ENCODE measurements at places on chromosomes 13 and 19.

DNA sequence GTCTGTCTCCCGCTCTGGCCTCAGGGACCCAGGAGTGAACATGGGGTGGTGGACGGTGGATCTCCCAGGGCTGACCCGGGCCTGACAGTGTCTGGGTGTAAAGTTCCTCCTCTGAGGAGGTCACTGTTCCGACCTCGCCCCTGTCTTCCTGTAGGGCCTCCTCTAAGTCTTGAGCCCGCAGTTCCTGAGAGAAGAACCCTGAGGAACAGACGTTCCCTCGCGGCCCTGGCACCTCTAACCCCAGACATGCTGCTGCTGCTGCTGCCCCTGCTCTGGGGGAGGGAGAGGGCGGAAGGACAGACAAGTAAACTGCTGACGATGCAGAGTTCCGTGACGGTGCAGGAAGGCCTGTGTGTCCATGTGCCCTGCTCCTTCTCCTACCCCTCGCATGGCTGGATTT lies at the start of gene SIGLEC9:
Gene SIGLEC9 (plus strand): TSS at position 178 of the 400 bp plus-strand sequence. CDS start 69 bp downstream, at position 247.
- DNase-seq, result no peak

GRCh38 chr19:40279761-40280607 lies 5.2 kb downstream of the AKT2 start:
- DNase-seq, result no peak

DNA sequence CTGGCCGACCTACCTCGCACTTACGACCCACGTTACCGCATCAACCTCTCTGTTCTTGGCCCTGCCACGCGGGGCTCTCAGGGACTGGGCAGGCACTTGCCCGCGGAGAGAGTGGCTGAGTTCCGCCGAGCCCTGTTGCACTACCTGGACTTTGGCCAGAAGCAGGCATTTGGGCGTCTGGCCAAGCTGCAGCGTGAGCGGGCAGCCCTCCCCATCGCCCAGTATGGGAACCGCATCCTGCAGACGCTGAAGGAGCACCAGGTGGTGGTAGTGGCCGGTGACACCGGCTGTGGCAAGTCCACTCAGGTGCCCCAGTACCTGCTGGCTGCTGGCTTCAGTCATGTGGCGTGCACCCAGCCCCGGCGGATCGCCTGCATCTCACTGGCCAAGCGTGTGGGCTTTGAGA lies 4.2 kb downstream of the DHX34 start:
- no peak for DNase-seq

DNA sequence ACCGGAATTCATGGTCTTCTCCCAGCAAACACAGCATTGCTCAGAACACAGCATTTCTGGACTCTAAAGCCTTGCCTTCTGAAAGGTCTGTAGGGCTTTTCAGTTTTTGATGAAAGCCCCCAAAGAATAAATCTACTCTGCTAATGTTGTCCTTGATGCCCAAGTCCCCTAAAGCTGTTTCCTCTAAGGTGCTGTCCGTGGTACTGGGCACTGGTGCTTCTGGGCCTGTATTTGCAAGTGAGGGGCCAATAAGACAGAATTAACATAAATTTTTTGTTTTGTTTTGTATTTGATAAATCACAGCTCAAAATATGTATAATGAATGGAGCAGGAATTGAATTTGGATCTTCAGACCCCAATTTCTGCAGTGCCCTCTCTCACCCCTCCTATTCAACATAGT lies 12.1 kb upstream of the LGALS13 start:
- no peak for DNase-seq

DNA sequence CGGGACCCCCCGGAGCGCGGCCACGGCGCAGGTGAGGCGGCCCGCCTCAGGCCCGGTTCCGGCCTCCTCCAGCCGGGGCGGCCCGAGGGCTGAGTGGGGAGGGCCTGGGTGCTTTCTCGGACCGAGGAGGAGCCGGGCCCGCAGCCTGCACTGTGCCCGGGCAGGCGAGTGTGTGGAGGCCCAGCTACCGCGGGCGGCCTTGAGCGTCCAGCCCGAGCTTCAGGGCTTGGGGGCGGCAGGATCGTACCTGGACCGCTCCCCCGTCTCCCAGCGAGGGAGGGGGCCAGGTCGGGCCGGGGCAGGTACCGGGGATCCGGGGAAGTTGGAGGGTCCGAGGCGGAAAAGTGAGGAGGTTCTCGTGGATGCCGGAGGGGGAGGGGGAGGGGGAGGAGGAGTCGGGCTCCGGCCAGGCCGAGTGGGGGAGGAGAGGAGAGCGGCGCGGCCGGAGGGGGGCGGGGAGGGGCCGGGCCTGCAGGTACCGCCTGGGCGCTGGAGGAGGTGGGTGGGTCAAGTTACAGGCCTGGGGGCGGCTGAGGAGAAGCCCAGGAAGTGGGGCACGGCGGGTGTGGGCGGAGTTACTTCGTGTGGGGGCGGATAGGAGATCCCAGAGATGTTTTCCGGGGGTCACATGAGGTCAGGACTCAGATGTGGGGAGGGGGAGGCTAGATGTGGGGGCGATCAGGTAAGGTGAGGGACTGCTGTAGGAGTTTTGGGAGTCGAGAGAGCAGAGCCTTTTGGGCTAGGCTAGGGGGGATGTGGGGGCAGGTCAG lies 545 bp downstream of the NACC1 start:
- peak; percentile 90 for DNase-seq

GRCh38 chr13:97386801-97387484 lies 47.0 kb upstream of the RAP2A start:
- DNase-seq, result no peak

GRCh38 chr13:28423010-28423409 lies 71.9 kb downstream of the FLT1 start:
- DNase-seq, result no peak

GRCh38 chr19:30088567-30088966 lies 146.5 kb downstream of the URI1 start:
- DNase-seq, result no peak

DNA sequence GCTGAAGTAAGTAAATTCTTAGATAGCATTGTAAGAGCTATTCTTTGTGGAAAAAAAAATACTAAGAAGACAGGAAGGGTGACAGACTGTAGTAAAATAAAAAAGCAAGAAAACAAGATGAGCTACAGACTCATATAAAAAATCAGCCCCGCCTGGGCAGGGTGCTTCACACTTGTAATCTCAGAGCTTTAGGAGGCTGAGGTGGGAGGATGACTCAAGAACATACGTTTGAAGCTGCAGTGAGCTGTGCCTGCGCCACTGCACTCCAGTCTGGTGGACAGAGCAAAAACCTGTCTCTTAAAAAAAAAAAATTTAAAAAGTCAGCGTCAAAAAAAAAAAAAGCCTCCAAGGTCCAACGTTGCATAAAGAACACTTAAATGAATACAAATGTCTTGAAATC lies 102.1 kb downstream of the VWA8 start:
- no peak for DNase-seq

DNA sequence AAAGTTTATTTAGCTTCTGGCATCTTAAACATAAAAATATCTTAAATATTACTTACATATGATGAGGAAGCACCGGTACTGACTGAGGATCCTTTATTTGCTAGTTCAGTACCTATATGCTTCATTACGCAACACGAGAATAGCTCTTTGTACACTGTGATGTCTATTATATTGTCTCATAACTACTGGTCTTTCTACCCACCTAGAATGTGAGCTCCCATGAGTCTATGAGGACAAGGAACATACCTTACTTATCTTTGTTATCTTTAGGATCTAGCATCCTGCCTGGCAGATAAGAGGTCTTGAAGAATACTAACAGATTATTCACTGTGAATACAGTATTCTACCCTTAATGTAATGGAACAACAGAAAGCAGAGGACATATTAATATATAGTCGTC lies 124.9 kb downstream of the DNAJC3 start:
- DNase-seq, result no peak

DNA sequence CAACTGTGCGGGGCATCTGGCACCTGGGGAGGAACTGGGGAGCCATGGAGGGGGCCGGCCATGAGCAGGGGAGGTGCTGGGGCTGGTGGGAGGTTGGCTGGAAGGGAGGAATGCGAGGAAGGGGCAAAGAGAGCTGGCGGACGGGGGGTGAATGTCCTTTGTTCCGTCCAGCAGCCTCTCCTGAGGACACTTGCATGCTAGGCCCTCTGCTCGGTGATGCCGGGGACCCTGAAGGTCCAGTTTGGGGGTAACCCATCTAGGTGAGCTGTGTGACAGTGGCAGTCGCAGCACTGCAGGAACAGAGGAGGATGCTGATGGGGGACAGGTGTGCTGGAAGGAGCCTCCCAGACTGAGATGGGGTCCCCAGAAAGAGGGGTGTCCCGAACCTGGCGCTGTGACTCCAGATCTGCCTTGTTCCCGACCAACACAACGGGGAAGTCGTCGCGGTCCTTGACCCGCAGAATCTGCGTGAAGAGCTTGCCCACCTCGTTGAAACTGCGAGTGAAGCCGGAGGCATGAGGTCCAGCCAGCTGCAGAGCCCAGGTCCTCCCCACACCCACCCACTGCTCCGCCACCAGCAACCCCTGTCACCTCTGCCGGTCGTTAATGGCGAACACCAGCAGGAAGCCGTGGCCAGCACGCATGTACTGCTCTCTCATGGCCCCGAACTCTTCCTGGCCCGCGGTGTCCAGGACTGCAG lies 3.6 kb downstream of the RRAS start:
- no peak for DNase-seq

GRCh38 chr19:7670150-7670783 lies 1.4 kb downstream of the RETN start:
- no peak for DNase-seq

GRCh38 chr19:15837221-15837731 lies 21.8 kb upstream of the OR10H1 start:
- no peak for DNase-seq

- no peak for DNase-seq
Observed at GRCh38 chr19:825897-826644, 1.6 kb upstream of the AZU1 start.

GRCh38 chr13:27293076-27293691 lies 22.6 kb downstream of the RASL11A start:
- DNase-seq, result no peak

DNA sequence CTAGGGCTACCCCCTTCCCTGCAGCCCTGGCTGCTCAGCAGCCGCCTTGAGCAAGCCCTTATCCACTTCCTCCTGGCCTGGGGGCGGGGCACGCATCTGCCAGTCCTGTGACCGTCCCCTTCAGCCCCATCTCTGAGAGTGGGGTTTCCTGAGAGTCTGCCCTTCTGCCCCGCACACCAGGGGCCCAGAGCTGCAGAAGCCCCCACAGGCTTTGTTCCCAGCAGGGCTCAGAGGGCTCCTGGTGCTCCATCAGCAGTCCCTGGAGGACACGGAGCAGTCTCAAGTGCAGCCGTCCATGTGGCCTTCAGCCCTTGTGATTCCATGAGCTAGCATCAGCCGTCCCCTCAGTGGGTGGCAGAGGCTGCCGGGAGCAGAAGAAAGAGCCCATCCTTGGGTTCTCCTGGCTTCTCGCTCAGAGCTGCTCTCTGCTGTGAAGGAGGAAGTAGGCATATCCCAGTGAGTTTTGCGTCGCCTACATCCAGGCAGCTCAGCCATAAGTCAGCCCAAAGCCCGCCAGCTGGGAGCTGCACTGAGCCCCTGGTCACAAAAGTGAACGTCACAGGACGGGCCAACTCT lies 16.3 kb downstream of the MYO9B start:
- DNase-seq, result no peak

- no peak for DNase-seq
Observed at GRCh38 chr19:56732976-56733375, 61.4 kb upstream of the ZNF835 start.

- DNase-seq, result no peak
Observed at GRCh38 chr13:39148513-39148961, 110.3 kb downstream of the NHLRC3 start.

- DNase-seq, result no peak
Observed at GRCh38 chr19:10797541-10798256, 38.3 kb downstream of the TMED1 start.

- DNase-seq, result no peak
Observed at GRCh38 chr13:20291675-20292074, 59.6 kb upstream of the GJB6 start.

GRCh38 chr13:41701676-41702075 lies 244.3 kb downstream of the RGCC start:
- DNase-seq, result no peak

- DNase-seq, result no peak
Observed at GRCh38 chr13:95713651-95714050, 36.7 kb downstream of the DNAJC3 start.

DNA sequence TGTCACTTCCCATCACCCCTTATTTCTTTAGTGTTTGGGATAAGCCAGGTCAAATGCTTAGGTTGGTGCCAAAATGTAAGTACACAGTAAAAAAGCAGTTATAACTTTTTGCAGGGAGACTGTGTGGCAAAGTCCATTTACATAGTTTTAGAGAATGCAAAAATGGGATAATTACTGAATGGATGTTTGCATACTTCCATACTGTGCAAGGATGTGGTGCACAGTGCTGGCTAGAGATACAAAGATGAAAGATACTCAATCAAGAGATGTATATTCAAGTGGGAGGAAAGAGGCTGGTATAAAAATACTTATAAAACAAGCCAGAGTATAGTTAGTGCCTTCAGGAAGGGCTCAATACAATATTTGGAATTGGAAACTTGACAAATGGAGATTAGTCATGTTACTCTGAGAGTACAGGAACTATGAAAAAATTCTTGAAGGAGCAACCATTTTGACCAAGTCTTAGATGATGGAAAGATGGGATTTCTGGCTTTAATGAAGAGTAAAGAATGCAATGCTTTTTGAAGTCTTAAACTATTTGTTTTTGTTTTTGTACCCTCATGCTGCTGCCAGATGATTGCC lies 8.0 kb downstream of the PDS5B start:
- DNase-seq, result no peak

GRCh38 chr19:15915109-15915508 lies 17.2 kb upstream of the CYP4F2 start:
- no peak for DNase-seq

DNA sequence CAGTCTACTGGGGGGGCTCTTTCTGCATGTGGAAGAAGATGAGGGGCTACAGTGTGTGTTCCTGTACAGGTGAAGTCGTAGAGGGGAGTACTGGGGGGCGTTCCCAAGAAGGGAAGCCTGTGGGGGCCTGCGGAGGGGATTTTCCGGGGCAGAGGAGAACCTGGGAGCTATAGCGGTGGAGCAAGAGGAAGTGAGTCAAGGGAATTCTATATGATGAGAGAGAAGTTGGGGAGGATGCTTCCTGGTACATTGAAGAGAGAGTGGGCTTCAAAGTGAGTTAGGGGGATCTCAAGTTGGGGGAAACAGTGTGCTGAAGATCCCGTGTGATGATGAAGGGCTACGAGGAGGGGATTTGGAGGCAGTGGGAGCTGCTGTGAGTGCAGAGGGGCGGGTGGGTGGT lies 1.9 kb upstream of the CACNG8 start:
- no peak for DNase-seq

GRCh38 chr13:34993470-34993869 lies 51.4 kb downstream of the NBEA start:
- no peak for DNase-seq

- no peak for DNase-seq
Observed at GRCh38 chr13:80717776-80718175, 376.9 kb upstream of the SPRY2 start.

GRCh38 chr19:20271215-20271926 lies 104.4 kb downstream of the ZNF486 start:
- no peak for DNase-seq

All from WERI-Rb-1 (cell line).